Activated CD8-positive, alpha-beta memory T cell treated with anti-CD3 and anti-CD28 coated beads, Interleukin-2, amount 10 ng/mL, durations not matched to agents 7 days and 5 days (primary cell): ENCODE measurements at places on chromosomes 3 and 15. TPM values are rescaled to one million over a fixed set of nuclear protein-coding genes. Genes with fewer than 3 reads are reported as not detected.

C2CD4A gene
- total RNA-seq = 0.07 TPM

SLC28A2 gene
- total RNA-seq = not detected

A4GNT gene
- not detected for total RNA-seq

RASGRF1 gene
- 0.02 TPM for total RNA-seq

ADAMTSL3 gene
- not detected for total RNA-seq

GOLGA6L10 gene
- total RNA-seq = 2.2 TPM

IQCH gene
- total RNA-seq = 0.98 TPM

MORC1 gene
- not detected for total RNA-seq

- no peaks in the 10 kb centered on the region for H3K4me1 ChIP-seq
- no peaks in the 10 kb centered on the region for H3K27me3 ChIP-seq
- no peak for DNase-seq
These were observed 399.4 kb upstream of the ATP11B start for GRCh38 chr3:182393830-182394367.

GRCh38 chr3:25831578-25831977 is 41.7 kb downstream of the OXSM start:
- no peak overlapping the region for H3K4me3 ChIP-seq
- peaks cover under 1% of the 10 kb centered on the region for H3K4me1 ChIP-seq
- H3K27ac ChIP-seq = no peak overlapping the region
- H3K27me3 ChIP-seq = peaks cover 2% of the 10 kb centered on the region
- DNase-seq = no peak

DNA sequence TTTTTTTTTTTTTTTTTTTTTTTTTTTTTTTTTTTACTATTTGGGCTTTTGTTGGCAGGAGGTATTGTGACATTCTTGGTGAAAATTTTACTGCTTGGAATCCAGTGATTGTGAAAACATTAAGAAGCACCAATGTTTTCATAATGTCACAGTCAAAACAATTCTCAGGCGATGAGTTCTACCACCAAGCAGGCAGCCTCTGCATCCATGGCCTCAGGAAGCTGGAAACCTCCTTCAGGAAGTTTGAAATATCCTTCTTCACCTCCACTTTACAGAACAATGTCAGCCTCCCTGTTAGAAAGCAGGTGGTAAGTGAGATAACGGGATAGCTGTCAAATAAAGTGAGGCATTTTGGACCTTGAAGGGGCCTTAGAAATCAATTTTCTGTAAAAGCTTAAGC is 98.3 kb downstream of the MEX3B start:
- no peak overlapping the region for H3K4me3 ChIP-seq
- no peak for DNase-seq
- no peak overlapping the region for H3K27ac ChIP-seq
- no peaks in the 10 kb centered on the region for H3K36me3 ChIP-seq
- H3K27me3 ChIP-seq = no peaks in the 10 kb centered on the region

- peak overlapping the region; percentile 61 for H3K27ac ChIP-seq
- DNase-seq = no peak
- peak overlapping the region; percentile 16 for H3K4me3 ChIP-seq
- H3K27me3 ChIP-seq = no peaks in the 10 kb centered on the region
These were observed 3.9 kb downstream of the CPOX start for GRCh38 chr3:98589331-98590036.

GRCh38 chr15:66834881-66835878 is 133.1 kb downstream of the SMAD6 start:
- H3K4me3 ChIP-seq = no peak overlapping the region
- H3K4me1 ChIP-seq = no peaks in the 10 kb centered on the region
- H3K36me3 ChIP-seq = no peaks in the 10 kb centered on the region
- H3K27me3 ChIP-seq = peaks cover 2% of the 10 kb centered on the region
- DNase-seq = no peak

DNA sequence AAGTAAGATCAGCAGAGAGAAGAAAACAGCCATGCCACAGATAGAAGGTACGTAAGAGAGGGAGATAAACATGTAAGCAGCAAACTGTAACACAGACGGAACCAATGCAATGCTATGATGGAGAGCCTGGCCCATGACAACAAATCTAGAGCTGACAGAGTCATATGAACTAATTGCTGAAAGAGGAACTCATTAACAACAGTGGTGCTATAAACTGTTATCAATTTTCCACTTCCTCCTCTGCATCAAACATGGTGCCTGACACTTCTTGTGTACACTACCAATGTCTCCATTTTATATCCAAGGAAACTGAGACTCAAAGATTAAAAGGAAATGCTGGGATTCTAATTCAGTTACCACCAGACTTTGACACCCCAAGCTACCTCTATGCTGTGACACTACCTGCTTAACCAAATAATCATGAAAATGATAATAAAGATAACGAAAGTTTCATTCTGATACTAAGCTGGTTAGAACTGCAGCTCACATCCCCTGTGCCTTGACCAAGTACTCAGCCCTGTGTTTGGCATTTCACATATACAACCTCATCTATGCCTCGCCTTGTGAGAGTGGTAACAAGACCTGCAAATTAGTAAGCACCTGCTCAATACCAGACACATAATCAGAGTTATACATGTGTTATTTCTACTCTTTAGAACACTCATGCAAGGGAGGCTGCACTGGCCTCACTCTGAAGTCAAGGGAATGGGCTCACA is 79.3 kb downstream of the ANO10 start:
- no peak overlapping the region for H3K27ac ChIP-seq
- no peaks in the 10 kb centered on the region for H3K27me3 ChIP-seq
- H3K4me3 ChIP-seq = no peak overlapping the region
- no peaks in the 10 kb centered on the region for H3K36me3 ChIP-seq
- peaks cover 10% of the 10 kb centered on the region for H3K4me1 ChIP-seq

GRCh38 chr15:91067036-91067435 is 33.0 kb upstream of the SV2B start:
- no peaks in the 10 kb centered on the region for H3K36me3 ChIP-seq
- H3K27ac ChIP-seq = no peak overlapping the region
- no peak overlapping the region for H3K4me3 ChIP-seq
- peaks cover 34% of the 10 kb centered on the region for H3K27me3 ChIP-seq

DNA sequence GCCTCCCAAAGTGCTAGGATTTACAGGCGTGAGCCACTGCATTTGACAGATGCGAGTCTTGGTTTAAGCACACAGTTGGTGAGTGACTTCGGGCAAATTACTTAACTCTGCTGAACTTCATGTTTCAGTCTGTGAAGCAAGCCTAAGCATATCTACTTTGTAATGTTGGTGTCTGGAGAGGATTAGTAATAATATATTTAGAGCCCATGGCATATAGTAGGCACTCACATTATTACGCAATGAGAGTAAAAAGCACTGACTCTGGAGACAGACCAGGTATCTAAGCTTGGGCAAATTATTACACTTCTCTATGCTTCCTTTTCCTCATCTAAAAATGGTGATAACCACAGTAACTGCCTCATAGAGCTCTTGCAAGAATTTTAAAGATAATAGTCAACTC is 208.7 kb upstream of the P2RY1 start:
- H3K4me1 ChIP-seq = no peaks in the 10 kb centered on the region
- no peak for DNase-seq
- H3K4me3 ChIP-seq = no peak overlapping the region
- no peak overlapping the region for H3K27ac ChIP-seq

- no peaks in the 10 kb centered on the region for H3K4me1 ChIP-seq
- peaks cover 9% of the 10 kb centered on the region for H3K36me3 ChIP-seq
- no peak overlapping the region for H3K27ac ChIP-seq
- no peaks in the 10 kb centered on the region for H3K27me3 ChIP-seq
- DNase-seq = no peak
- no peak overlapping the region for H3K4me3 ChIP-seq
These were observed 24.7 kb upstream of the HHLA2 start for GRCh38 chr3:108271626-108272025.

GRCh38 chr3:43023066-43023465 is 44.0 kb downstream of the GASK1A start:
- peaks cover 26% of the 10 kb centered on the region for H3K4me1 ChIP-seq
- no peak overlapping the region for H3K4me3 ChIP-seq
- H3K27me3 ChIP-seq = no peaks in the 10 kb centered on the region
- no peak overlapping the region for H3K27ac ChIP-seq
- DNase-seq = no peak

DNA sequence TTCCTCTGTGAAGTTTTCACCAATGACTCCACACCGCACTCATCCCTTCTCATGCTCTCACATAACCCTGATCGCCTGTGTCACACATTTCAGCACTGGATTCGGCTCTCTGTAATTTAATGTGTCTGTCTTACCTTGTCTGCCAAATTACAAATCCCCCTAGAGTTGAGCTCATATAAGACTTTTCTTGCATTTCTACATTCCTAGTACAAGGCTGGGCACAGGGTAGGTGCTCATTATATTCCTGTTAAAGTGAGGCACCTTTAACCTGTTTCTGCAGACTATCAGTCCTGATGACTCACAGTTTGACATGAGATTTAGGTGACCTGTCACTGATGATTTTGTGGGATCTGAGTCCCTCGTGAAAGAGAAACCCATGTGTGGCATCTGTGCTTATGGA is 22.6 kb downstream of the TGM5 start:
- H3K36me3 ChIP-seq = no peaks in the 10 kb centered on the region
- H3K4me3 ChIP-seq = no peak overlapping the region
- H3K27ac ChIP-seq = no peak overlapping the region

GRCh38 chr3:111047812-111048435 is 23.7 kb upstream of the NECTIN3 start:
- H3K4me3 ChIP-seq = no peak overlapping the region
- H3K4me1 ChIP-seq = peaks cover 11% of the 10 kb centered on the region
- no peak for DNase-seq
- no peak overlapping the region for H3K27ac ChIP-seq
- no peaks in the 10 kb centered on the region for H3K27me3 ChIP-seq

- H3K27me3 ChIP-seq = no peaks in the 10 kb centered on the region
These were observed 8.2 kb downstream of the PLCD1 start for GRCh38 chr3:38021196-38021595.

GRCh38 chr3:112084980-112085705 is 1.0 kb upstream of the C3orf52 start:
- H3K27ac ChIP-seq = no peak overlapping the region
- H3K4me3 ChIP-seq = peak overlapping the region; percentile 74
- DNase-seq = no peak
- peaks cover 1% of the 10 kb centered on the region for H3K36me3 ChIP-seq

GRCh38 chr3:89966877-89967665 is 859.6 kb downstream of the EPHA3 start:
- no peak overlapping the region for H3K27ac ChIP-seq
- DNase-seq = no peak
- no peak overlapping the region for H3K4me3 ChIP-seq
- no peaks in the 10 kb centered on the region for H3K36me3 ChIP-seq

- H3K36me3 ChIP-seq = peaks cover 45% of the 10 kb centered on the region
- no peak overlapping the region for H3K4me3 ChIP-seq
- no peak for DNase-seq
- peak overlapping the region; percentile 51 for H3K27ac ChIP-seq
- no peaks in the 10 kb centered on the region for H3K27me3 ChIP-seq
- peaks cover 47% of the 10 kb centered on the region for H3K4me1 ChIP-seq
These were observed 32.1 kb upstream of the EBLN2 start for GRCh38 chr3:73029321-73029796.

DNA sequence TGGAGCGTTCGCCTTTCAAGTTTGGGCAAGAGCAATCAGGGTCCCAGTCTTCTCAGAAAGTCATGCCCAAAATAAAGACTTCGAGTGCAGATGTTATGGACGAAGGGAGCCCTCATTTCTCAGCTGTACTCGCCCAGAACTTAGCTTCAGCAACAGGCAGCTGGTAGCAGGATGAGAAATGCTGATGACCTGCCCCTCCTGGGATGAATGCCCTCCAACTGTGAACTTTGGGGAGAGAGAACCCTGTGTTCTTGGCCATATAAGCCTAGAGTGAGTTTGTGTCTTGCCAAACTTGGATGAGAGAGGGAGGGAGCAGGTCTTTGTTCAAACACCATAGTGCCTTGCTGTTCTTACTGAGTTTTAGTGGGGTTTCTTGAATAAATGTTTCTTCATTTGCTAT is 400.3 kb downstream of the LRTM1 start:
- H3K4me3 ChIP-seq = no peak overlapping the region
- no peaks in the 10 kb centered on the region for H3K36me3 ChIP-seq
- no peaks in the 10 kb centered on the region for H3K4me1 ChIP-seq
- no peak for DNase-seq

DNA sequence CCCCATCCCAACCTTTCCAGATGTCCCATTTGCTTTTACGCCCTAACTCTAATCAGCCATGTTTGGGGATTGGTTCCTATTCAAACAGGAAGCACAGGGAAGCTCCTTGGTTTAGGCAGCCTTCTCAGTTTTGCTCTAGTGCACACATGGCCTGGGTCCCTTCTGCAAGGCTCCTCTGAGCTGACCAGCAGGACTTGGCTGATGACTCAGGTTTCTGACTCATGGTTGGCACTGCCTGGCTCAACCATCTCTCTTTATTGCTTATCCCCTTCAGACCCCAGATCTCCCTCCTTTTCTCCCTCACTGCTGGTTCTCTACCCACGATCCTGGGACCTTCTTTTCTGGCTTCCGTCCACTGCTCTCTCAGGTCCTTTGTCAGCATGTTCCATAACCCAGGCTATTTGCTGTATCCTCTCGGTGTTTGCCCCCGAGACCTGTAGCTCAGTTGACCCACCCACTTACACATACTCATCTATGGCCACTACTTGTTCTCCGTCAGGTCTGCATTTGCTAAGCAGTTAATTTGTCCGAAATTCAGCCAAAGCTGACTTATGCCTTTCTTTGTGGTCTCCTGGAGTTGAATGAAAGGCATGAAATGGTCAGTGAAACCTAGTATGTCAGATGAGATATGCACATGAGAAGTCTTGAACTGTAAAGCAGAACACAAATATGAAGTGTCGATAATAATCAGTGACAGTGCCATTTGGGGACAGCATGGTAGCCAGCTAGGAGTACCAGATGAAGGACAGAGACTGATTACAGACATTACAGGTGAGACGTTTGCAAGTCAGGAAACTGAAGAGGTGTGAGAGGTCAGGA is 323.5 kb upstream of the ROPN1 start:
- H3K27me3 ChIP-seq = no peaks in the 10 kb centered on the region
- H3K4me3 ChIP-seq = no peak overlapping the region
- no peaks in the 10 kb centered on the region for H3K4me1 ChIP-seq
- no peak for DNase-seq
- H3K36me3 ChIP-seq = no peaks in the 10 kb centered on the region

DNA sequence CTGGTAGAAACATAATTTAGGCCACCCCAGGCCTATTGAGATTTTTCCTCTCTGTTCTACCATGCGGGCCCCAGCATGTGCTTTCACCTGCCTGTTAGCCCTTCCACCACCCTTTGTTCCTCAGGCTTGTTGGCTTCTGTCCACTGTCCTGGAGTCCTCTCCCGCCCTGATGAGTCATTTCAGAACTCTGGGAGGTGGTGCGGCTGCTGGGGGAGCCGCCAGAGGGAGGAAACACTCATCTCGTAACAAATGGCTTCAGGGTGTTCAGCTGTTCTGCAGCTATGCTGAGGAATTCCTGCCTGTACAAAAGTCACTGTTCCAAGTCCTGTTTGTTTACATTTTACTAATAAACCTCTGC is 36.3 kb downstream of the LRTM1 start:
- DNase-seq = no peak
- H3K27ac ChIP-seq = no peak overlapping the region
- no peaks in the 10 kb centered on the region for H3K27me3 ChIP-seq
- H3K36me3 ChIP-seq = no peaks in the 10 kb centered on the region
- H3K4me1 ChIP-seq = no peaks in the 10 kb centered on the region
- H3K4me3 ChIP-seq = no peak overlapping the region

GRCh38 chr15:55742498-55742926 is 440 bp downstream of the PRTG start:
- DNase-seq = no peak
- no peaks in the 10 kb centered on the region for H3K36me3 ChIP-seq
- no peak overlapping the region for H3K27ac ChIP-seq
- peaks cover 3% of the 10 kb centered on the region for H3K4me1 ChIP-seq
- peaks cover 34% of the 10 kb centered on the region for H3K27me3 ChIP-seq
- H3K4me3 ChIP-seq = peak overlapping the region; percentile 54
